Kasumi-1 (cell line): ENCODE measurements at places on chromosomes 5 and 9.

- no peak for DNase-seq
Observed at GRCh38 chr5:136104306-136104965, 28.2 kb upstream of the SMAD5 start.

DNA sequence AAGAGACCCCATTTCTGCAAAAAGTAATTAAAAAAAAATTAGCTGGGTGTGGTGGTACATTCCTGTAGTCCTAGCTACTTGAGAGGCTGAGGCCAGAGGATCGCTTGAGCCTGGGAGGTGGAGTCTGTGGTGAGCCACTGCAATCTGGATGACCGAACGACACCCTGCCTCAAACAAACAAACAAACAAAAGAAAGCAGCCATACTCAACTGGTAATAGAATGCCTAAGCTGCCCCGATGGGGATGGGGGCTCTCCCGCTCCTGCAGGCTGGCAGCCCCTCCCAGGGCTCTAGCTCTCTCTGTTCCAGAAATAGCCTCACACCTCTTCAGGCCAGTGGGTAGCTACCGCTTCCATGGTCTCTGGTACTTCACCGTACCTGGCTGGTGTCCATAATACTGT, 241.8 kb downstream of the FANCC start:
- DNase-seq: no peak

GRCh38 chr5:138676556-138677193, 76.5 kb upstream of the CTNNA1 start:
- DNase-seq: no peak

DNA sequence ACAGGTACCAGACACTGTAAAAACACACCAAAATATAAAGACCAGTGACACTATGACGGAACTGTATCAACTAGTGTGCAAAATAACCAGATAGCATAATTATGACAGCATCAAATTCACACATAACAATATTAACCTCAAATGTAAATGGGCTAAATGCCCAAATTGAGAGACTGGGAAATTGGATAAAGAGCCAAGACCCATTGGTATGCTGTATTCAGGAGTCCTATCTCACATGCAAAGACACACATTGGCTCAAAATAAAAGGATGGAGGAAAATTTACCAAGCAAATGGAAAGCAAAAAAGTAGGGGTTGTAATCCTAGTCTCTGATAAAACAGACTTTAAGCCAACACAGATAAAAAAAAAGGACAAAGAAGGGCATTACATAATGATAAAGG, 416.3 kb upstream of the ZNF608 start:
- DNase-seq: no peak

GRCh38 chr5:134380346-134380745, 9.0 kb downstream of the UBE2B start:
- DNase-seq: no peak

GRCh38 chr5:96790961-96791504, 16.7 kb downstream of the ERAP1 start:
- peak; percentile 22 for DNase-seq

GRCh38 chr9:128361986-128362646, 9.1 kb upstream of the URM1 start:
- peak; percentile 82 for DNase-seq

- DNase-seq: no peak
Observed at GRCh38 chr9:1890201-1890600, 124.9 kb upstream of the SMARCA2 start.
